ENCODE measurements at places on chromosomes 2 and 18.

GRCh38 chr2:178244777-178245176 lies 50.5 kb downstream of the OSBPL6 start:
- DNase-seq = no peak

- no peak for DNase-seq
Observed at GRCh38 chr2:187617120-187617519, 62.9 kb upstream of the TFPI start.

DNA sequence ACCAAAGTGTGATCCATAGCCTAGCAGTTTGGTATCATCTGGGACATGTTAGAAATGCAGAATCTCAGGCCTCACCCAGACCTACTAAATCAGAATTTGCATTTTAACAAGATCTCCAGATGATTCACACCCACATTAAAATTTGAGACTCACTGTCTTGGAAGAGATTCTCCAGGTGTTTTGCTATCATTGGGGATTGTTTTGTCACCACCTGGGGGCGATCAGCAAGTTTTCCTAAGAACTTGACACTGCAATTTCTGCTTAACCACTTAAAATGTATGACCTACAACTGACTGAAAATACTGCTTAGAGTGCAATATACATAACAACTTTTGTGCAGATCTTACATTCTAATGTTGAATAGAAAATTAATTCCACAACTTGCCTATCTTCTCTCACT lies 18.9 kb upstream of the ITGA4 start:
- DNase-seq = no peak

- DNase-seq = no peak
Observed at GRCh38 chr2:62270728-62271127, 74.8 kb downstream of the B3GNT2 start.

DNA sequence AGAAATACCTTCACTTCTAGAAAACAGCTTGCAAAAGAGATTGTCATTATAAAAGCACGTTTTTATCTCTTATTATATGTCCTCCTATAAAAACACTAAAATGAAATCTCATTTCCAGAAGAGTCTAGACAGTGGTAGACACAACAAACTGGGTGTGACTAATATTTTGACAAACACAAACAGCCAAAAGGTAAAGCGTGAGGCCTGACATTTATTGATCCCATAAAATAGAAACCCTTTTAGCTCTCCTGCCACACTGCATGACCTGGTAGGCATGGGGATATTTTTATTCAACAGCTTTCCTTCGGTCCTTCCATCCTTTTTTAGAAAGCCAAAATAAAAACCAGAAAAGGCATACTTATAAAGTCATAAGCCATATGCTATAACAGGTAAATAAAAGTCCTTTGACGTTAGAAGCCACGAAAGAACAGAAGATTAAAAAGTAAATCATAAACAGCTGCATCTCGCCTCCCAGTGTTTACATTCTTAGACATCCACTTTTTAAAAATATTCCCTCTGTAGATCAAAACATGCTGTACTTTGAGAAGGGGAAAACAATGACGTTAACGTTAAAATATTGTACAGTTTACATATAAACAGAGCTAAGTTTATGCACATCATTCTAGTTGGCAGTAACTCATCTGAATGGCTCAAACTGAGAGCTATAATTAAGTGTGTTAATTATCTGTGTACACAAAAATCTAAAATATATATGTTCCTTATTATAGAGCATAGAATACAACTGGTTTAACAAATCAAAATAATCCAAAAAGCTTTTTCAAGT lies 44.6 kb downstream of the IRS1 start:
- DNase-seq = no peak

DNA sequence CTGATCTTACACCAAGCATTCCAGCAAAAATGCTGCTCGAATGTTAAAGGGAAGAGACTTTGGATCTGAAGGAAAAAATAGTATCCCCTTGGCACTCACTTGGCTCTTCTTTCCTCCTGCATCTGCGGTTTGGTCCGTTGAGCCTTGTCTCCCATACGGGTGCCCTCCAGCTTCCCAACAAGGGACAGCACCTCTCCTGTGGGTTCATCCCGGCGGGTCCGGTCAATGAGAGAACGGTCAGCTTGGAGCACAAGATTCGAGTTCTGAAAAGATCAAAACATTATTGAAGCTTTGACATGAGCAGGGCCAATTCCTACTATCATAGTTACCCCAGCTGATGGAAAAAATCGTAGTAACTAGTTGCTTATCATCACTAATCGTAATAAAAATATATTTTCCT lies 740 bp downstream of the SNRNP200 start:
- no peak for DNase-seq

DNA sequence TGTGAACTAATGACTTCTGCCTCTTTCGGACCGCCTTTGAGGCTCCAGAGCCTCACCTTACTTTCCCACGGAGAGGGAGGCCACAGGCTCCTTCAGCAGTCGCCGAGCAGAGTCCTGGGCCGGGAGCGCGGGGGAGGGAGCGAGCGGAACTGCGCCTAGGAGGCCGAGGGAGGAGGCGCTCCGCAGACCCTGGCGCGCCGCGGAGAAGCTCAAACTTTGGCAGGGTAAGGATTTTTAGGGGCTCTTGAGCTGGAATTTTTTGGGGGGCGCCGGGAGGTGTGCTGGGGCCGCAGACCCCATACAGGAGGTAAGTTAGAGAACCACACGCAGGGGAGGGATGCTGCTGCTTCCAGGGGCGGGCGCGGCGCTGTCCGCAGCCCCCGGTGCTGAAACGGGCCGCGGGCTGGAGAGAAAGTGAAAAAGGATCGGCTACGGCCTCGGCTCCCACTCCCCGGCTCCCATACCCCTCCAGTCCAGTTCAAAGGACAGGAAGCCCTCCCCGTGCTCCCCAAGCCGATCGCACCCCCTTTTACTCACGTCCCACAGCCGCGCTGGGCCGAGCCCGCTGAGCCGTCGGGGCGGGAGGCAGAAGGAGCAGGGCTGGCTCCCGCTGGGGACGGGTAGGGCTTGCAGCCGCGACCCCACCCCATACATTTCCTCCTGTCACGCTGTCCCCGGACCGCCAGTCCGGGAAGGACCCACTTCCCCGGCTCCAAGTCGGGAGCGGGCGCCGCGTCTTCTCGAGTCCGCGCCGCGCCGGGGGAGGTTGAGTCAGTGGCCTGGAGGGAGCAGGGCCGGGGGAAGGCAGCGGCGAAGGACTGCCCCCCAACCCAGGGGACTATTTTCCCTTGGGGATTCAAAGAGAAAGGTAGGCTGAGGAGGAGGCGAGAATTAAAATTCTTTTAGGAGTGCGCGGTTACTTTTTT lies at the start of gene CNGA3:
Gene CNGA3, plus strand, starts transcription at position 146 of the 926 bp plus-strand sequence. CDS start 23,520 bp downstream, outside the sequence.
- no peak for DNase-seq

DNA sequence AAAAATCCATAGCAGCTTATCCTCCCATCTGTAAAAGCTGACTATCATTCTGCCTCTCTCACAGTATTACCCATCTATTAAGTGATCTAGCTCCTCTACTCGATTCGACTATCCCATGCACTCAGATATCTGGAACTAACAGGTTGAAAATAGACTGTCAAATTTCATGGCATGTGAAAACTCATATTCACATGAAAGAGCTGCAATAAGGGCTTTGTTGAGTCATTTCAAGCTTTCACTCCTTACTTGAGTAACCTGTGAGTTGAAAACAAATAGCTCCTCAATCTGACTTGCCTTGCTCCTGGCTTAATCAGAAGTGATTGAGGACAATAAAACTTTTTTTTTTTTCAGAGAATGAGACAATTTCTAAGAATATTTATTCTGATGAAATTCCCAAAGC lies 192.4 kb upstream of the ERBB4 start:
- no peak for DNase-seq

DNA sequence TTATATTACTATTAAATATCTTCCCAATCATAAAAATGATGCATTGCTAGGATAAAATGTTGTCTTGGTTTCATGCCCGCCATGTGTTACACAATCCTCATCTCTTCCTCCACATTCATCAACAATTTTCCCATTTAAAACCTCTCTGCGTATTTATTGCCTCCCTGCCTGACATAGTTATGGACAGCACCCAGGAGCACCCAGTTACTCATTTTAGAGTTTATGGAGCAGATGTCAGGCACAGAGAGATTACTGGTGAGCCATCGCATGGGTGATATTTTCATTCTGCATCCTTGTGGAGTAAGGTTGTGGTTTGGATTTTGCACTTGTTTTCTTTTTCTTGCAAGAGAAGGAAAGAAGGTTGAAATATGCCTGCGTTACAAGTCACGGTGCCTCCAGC lies 116.7 kb upstream of the NPAS2 start:
- DNase-seq = no peak

DNA sequence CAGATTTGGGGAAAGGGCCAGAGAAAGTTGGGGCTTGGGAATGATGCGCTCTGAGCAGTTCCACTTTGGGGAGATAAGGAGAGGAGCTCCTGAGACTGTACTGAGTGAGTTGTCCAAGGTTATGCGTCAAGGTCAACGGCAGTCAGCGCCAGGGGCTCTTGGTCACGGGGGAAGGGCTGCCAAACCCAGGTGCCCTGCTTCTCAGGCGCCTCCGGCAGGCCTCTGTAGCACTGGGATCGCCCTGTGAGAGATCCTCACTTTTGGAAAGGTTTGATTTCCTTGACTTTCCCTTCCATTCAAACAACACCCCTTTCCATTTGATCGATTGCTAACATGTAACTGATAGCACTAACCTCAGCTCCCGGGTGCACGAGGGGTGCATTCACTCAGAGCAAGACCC lies 136.5 kb upstream of the SOX11 start:
- DNase-seq = no peak

DNA sequence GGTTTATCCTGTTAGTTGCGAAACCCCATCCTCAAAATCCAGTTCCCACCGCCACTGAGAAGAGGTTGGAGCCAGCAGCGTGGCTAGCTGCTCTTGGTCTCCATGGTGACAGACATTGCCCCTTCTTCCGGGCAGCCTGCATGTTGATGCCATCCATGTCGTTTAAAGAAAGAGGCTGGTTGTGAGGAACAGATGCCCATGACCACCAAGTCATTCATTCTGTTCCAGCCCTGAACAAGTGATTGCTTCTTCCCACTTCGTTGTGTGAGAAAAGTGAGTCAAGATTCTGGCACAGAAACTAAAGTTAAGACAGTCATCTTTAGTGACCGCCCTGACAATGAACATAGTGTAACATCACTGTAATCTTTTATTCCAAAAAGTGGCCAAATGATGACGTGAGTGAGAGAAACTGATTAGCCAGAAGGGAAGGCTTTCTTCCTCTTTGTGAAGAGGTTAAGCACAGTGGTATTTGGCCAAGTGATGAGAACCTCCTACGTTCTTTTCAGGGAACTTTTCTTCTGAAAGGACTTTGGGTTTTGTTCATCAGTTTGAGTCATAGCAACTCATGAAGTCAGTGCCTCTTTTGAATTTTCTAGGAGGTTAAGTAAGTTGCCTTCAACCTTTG lies 272.5 kb downstream of the GALR1 start:
- DNase-seq = no peak

DNA sequence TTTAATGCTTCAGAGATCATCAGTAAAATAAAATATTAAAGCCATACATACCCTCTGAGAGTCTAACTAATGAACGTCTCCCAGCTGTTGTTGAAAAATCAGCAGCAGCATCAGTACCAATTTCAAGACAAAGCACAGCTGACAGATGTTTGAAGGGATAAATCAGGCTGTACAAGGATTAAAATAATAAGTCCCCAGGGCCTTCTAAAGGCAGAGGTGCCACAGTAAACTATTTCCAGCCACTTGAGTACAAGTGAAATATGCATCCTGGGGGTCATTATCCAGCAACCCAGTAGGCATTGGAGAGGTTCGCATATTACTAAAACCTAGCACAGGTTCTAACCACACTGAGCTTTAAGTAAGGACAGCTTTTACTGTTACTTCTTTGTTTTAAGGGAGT lies 76.9 kb downstream of the NXPH2 start:
- DNase-seq = no peak

- no peak for DNase-seq
Observed at GRCh38 chr2:112658301-112658700, 12.6 kb downstream of the SLC20A1 start.

DNA sequence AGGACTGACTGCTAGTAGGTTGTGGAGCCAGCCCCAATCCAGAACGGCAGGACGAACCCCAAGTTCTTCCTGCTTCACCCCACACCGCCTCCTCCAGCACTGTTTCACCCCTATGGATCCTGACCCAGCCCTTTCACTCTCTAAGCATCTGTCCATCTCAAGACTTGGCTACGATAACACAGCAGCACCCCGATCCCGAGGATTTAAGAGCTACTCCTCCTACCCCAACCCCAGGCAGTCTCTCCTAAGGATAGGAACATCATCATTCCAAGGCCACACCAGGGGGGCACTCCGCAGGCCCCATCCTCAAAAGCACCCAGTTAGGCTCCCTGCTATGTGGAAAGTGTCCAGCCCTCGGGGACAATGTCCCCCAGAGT lies 645 bp downstream of the KCTD18 start:
- no peak for DNase-seq

- no peak for DNase-seq
Observed at GRCh38 chr18:42514512-42514911, 559.5 kb downstream of the PIK3C3 start.

- DNase-seq = no peak
Observed at GRCh38 chr2:234472155-234472554, 24.7 kb downstream of the ARL4C start.

DNA sequence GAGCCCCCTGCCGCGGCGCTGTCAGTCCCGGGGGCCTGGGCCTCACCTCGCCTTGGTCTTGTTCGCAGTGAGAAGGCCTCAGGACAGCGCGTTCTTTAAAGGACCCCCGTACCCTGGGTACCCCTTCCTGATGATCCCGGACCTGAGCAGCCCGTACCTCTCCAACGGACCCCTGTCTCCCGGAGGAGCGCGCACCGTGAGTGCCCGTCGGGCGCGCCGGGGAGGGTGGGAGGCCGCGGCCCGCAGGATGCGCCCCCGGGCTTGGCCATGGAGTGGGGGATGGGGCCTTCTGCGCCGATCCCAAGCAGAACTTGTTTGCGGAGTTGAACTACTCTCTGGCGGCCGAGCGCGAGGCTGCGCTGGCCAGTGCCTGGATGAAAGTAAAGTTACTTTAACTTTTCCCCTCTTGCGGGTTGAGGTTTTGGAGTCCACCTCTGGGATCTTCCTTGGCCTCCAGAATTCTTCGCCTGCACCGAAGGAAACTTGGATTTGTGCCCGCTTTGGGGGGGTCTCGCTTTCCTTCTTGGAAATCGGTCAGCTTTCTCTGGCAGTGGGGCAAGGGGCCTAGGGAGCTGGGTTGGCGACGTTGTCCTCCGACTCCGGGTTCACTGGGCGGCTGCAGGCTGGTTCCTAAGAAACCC lies 1.2 kb downstream of the TCF7L1 start:
- DNase-seq = no peak

DNA sequence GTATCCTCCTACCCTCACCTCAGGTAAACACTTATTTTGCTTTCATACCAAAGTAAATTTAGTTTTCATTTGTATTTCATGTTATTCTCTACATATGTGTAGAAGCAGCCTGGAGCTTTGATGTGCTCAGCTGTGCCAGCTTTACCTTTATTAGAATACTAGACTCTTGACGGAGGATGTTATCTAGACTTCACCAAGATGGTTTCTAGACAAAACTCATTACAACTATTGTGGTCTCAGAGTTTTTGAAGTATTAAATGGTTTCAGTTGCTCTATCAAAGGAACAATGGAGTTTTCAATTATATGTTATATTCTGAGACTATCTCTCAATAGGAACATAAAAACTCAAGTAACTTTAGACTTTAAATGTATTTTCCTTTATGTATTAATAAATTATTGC lies 5.0 kb upstream of the IL18RAP start:
- DNase-seq = no peak

GRCh38 chr2:100222844-100223243 lies 80.5 kb upstream of the AFF3 start:
- no peak for DNase-seq

Data from stimulated activated CD4-positive, alpha-beta T cell treated with anti-CD3 and anti-CD28 coated beads, Interleukin-15, amount 100 ng/mL, for 1 hour (primary cell).